AG04449 (cell line): ENCODE measurements at places on chromosomes 2 and 18.

DNA sequence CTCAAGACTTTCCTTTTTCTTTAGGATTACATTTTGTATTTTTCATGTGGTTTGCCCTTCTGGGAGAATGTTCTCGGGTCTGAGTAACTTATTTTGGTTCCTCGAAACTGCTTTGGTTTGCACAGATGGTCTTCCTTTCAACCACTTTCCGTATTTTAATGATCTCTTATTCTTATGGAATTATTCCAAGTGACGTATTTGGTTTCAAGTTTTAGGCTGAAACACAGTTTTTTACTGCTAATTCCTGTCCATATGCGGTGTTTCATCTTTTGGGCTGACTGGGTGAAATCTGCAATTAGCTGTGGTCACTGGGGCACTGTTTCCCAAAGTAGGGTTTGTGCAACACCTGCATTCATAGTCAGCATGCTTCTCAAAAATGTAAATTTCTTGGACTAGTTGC is 122.7 kb downstream of the CAPN13 start:
- no peak for DNase-seq

DNA sequence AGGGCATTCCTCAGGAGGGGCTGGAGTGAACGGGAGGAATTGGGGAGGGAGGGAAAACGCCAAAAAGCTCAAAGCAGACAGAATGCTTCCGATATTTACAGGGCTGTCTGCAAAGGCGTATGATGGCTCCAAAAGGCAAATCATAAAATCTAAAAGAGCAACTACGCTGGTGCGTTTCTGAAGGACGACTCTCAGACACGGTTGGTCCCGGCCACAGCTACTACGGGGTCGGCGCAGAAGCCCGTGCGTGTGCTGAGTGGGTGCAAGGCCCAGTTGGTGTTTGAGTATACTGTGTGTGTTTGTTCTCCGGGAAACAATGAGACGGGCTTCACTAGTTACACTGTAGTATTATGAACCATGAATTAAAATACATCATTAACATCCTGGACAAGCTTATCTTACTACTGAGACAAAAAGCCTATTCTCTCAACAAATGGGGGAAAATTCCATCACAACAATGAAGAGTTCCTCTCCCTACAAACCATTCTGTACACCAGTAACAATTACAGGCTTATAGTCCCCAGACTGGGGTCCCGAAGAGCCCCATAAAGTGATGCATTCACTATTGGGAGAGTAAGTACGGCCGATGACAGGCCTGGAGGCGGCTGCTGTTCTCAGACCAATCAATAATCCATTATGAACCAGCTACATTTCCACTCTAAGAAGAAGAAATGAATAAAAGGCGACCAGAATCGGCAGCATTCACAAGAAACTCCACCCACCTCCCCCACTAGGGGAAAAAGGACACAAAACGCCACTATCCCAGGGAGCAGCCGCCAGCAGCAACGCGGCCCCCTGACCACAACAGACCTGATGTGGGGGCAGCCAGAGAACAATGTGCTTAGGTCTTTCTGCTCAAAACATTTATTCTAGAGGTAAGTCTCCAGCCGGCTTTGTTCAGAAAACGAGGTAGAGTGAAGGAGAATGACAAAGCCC is 43.4 kb downstream of the ZNF516 start:
- no peak for DNase-seq

DNA sequence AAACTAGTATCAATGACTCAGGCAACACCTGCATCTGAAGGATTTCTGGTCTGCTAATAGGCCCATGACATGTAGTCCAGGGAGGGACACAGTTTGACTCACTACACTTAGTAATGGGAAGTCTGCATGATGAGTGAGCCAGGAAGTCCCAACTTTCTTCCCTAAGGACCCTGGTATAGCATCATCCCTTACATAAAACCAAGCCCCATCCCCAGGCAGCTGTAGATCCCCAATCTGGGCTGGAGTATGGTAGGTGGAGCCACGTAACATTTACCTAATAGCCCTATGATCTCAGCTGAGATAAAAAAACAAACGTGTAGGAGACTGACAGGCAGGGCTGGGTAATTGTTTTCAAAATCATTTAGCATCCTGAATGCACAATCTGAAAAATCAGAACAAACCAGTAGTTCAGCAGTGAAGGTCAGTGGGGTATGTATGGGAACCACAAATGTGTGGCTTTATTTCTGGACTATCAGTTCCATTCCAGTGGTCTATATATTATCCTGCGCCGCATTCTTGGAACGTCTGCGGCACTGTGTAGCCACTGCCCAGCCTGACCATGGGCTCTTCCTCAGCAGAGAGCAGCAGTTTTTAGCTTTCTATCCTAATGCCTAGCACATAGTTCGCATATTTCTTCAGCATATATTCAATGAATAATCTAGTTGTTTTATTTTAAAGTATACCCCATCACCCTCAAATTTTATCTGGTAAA is 33.5 kb downstream of the EPB41L3 start:
- DNase-seq: no peak

DNA sequence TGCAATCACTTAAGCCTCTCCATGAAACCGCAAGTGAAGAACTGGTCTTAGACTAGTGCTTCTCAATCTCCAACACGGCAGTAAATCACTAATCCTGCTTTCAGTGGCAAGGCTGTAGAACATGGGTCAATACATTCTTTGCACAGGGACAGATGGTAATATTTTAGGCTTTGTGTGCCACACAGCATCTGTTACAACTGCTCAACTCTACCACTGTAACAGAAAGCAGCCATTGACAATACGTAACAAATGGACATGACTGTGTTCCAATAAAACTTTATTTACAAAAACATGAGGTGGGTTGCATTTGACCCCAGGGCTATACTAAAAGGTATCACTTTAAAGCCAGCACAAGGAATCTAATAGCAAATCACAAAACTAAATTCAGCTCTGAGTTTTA is 51.1 kb downstream of the RNF152 start:
- DNase-seq: no peak

GRCh38 chr2:161576421-161576820 is 47.8 kb upstream of the SLC4A10 start:
- no peak for DNase-seq

DNA sequence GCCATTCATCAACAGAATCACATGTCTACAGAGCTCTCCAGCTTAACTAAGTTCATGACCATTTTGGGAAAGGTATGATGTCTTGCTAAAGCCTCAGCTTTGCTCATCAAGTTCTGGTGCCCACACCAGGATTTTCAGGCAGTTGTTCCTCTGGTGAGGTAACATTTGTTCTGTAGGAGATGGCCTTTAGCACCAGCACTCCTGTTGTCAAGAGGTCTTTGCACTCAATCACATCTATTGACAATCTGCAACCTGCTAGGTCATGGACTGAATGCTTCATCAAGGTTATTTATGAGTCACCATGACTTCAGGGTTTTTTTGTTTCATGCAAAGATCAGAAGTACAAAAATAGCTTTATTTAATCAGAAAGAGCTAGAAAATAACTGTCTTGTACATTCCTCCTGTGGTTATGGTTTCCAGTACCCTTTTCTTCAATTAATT is 36.6 kb upstream of the VIT start:
- no peak for DNase-seq

GRCh38 chr18:41146301-41146700 is 808.7 kb upstream of the PIK3C3 start:
- DNase-seq: no peak

- no peak for DNase-seq
Measured at GRCh38 chr2:72913486-72914205, 3.7 kb upstream of the EMX1 start.

DNA sequence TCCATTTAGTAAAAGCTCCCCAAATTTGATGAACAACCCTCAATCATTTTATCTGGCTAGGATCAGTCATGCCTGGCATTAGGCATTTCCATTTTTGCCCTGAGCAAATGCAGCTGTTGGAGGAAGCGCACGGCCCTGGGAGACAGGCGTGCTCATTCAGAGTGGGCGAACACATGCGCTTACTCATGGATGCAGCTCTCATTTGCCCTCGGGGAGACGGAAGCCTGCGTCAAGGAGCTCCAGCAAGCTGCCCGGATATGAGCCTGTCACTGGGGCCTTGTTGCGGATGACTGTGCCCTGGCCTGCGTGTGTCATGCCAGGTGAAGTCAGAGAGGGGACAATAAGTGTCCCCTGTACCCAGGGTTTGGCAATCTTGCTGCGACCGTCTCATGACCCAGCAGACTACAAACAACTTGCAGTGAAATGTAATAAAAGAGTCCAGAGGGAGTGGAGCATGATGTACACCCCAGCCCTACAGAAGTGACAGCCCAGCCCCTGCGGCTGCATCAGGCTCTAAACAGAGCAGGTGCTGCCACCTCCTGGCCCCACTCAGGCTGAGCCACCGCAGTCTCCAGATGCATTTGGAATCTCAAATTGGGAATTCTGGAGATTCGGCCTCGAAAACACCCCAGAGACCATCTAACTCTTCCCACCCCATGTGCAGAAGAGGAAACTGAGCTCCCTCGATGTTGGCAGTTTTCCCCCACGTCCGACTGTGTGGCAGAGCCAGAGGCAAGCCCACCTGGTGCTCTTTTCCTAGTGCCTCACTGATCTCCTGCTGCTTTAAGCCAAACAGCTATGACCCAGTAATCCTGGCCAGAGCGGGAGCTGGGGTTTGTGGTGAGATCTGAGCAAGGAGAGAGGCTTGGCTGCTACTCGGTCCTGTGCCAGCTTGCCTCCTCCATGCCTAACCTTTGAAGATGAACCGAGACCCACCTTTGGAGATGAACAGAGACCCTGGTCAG is 105.0 kb upstream of the ALK start:
- DNase-seq: peak; percentile 26

GRCh38 chr2:61585383-61585782 is 47.2 kb upstream of the XPO1 start:
- no peak for DNase-seq

GRCh38 chr2:126652323-126652891 is 3.6 kb upstream of the GYPC start:
- no peak for DNase-seq

DNA sequence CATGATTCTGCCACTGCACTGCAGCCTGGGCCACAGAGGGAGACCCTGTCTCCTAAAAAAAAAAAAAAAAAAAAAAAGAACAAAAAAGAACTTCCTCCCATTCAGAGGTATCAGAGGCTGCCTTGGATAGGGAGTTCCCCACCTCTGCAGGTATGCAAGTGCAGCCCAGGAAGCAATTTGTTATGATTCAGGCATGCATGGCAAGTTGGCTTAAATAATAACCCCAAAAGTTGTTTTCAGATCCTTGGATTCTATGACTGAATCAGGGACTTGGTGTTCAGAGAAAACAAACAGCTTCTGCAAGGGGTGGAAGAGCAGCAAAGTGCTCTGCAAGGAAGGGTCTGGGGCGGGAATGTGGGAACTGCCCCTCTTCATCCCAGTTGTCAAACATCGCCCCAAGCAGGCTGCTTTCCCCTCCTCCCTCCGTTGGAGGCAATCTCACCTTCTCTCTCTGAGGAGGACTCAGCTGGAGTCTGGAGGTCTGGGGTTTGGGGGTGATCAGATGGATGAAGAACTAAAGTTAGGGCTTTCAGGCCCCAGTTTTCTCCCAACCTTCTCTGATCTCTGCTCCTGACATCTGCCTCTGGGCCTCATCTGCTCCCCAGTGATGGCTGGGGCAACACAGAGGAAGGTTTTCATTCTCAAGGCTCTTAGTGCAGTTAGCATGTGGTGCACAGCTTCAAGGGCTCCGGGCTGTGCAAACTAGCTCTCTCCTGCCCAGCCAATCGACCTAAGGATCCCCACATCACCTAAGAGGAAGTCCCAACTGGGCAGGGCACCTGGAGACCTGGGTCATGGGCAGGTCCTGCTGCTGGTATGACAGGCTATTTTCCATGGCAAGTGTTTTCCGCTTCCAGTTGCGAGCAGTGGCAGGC is 3.5 kb upstream of the GDF7 start:
- no peak for DNase-seq

DNA sequence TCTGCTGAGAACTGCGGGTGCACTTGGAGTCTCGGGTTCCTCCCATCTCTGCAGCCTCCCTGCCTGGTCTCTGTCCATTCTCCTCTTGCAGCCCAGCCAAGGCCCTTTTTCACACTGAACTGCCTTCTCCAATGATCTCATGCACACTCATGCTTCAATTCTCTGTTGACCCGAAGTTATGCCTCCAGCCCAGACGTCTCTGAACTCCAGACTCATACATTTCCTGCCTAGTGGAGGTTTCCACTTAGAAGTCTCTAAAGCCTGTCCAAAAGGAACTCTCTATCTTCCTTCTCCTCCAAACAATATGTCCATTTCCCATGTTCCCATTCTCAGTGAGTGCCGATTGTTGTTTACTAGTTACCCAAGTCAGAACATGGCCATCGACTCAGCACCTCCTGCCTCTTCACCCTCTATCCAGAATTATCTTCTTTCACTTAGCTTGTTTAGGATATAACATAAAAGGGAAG is 155.2 kb downstream of the IRS1 start:
- DNase-seq: no peak

GRCh38 chr18:57659460-57660102 is 37.9 kb upstream of the NARS1 start:
- no peak for DNase-seq

DNA sequence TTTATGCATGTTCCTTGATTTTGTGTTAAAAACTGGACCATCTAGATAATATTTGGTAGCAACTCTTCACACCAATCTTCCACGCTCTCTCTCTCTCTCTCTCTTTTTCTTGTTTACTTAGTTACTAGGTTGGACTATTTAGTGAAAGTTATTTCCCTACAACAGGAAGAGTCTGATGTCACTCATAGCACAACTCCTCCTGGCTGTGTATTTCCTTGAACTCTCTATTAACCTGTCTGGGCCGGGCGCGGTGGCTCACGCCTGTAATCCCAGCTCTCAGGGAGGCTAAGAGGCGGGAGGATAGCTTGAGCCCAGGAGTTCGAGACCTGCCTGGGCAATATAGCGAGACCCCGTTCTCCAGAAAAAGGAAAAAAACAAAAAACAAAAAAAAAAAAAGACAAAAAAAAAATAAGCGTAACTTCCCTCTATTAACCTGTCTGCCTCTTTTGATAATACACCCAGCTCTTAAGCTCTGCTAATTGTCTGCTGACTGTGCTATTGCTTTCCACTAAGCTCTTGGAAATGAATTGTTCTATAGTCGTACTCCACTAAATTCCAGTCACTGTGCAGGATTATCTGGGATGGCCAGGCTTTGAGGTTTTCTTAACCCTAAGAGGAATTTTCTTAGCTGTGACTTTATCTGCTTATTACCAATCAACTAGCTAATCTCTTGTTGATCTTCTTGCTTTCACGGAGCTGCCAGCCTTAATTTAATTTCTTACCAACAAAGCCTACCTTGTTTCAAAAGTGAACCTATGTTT is 18.1 kb upstream of the CDH19 start:
- DNase-seq: no peak

DNA sequence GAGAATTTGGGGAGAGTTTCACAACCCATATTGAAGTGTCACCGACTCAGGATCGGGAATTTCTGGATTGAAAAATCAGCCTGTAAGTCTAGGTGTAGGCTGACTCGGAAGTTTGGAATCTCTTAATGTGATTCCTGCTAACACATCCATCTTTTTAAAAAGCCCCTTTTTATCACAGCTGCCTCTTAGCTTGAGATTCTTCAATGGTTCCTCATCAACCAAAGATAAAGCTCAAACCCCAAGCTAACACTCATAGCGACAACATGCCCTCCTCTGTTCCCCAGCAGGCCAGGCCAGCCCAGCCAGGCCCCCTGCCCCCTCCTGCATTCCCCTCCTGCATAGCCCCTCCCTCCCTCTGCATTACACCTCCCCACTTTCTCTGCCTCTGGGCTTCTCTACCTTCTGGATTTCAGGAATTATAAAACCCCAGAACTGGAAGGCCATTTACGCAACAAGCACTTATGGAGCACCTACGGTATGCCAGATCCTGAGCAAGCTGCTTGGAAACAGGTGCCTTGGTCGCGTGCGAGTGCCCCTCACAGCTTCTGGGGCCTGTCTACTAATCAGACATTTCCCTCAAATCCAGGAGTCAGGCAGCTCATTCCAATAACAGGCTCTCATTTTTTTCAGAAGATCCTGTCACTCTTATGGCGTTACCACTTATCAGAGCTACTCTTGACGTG is 63.4 kb downstream of the EMX1 start:
- DNase-seq: peak; percentile 29

GRCh38 chr2:33230195-33230594 is 246.3 kb upstream of the RASGRP3 start:
- no peak for DNase-seq
